ENCODE measurements at places on chromosomes 6 and 20.

- DNase-seq, result no peak
These were observed 50.7 kb downstream of the SLC26A8 start for GRCh38 chr6:35973670-35974222.

- DNase-seq, result no peak
These were observed 1002.0 kb upstream of the ADGRB3 start for GRCh38 chr6:67633058-67633457.

DNA sequence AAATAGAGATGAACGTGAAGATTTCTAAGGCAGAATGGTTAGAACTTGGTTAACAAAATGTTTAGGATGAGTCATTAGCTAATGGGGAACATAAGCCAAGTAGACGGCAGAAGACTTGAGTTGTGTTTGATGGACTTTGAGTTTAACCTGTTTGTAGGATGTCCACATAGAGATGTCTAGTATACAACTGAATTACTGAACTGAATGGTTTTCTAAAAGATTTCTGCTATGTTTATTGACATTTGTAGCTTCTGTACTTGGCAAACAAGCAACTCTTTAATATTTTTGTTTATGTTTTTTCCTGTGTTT is 54.5 kb upstream of the DYNLRB1 start:
- no peak for DNase-seq

- DNase-seq, result no peak
These were observed 1.2 kb downstream of the GRM4 start for GRCh38 chr6:34144581-34145160.

GRCh38 chr20:48478806-48479585 is 348.8 kb downstream of the PREX1 start:
- DNase-seq, result no peak

- no peak for DNase-seq
These were observed 28.0 kb downstream of the OPN5 start for GRCh38 chr6:47809873-47810272.

DNA sequence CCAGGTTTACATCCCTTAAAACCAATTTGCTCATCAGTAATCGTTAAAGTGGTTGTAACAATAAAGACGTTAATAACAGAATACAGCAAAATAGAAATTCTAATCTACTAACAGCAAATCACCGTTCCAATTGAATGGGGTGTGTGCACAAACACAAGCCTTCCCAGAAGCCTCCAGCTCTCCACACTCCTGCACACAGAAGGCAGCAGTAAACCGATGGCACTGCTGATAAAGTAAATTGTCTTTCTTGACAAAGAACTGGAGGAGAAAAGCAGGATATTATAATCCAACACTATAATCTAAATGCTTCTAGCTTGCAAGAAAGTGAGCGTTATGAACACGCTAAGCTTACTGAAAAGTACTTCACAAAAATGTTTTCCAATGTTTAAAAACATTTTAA is 7.0 kb downstream of the ZNF217 start:
- no peak for DNase-seq

DNA sequence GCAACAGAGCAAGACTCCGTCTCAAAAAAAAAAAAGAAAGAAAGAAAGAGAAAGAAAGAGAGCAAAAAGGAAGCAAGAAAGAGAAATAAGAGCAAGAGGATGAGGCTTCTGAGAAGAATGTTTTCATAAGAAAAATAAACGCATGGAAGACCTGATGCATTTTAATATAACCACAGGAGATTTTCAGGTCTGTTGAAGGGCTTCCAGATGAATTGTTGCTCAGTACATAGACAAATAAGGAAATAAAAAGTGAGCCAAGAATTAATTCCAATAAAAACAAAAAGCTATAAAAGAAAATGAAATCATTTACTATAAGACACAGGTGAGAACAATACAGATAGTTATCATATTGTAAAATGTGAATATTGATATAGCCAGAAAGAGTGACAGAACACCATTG is 43.5 kb downstream of the PERP start:
- DNase-seq, result no peak

DNA sequence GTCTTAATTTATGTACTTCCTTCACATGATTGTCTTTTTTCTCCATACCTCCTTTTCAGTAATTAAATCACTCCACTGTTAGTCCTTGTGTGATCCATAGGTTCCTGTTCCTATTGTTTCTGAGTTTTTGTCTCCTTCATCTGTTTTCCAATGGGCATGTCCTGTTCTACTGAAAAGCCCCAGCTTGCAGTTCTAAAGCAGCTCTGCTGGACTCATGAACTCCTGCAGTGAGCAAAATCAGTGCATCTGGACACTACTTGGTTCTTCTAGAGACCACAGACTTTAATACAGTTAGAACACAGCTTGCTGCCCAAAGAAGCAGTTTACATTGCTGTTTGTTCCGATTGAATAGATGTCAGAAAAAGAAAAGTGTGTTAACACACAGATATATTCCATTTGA is 593.3 kb upstream of the HS3ST5 start:
- DNase-seq, result no peak

DNA sequence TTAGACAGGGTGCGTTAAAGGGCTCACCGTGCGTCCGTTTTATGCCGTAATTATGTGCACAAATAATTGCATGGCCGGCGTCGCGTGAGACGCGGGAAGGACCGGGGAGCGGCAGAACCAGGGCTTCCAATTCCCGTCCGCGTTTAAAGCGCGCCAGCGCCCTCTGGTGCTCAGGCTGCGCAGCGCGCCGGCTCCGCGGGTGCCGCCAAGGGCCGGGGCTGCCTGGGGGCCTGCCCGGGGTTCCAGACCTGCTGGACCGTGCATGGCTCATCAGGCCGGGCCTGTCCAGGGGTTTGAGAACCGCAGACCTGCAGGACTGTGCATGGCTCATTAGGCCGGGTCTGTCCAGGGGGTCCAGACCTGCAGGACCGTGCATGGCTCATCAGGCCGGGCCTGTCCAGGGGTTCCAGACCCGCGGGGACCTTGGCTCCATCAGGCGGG is 369.0 kb downstream of the THBS2 start:
- peak; percentile 90 for DNase-seq

DNA sequence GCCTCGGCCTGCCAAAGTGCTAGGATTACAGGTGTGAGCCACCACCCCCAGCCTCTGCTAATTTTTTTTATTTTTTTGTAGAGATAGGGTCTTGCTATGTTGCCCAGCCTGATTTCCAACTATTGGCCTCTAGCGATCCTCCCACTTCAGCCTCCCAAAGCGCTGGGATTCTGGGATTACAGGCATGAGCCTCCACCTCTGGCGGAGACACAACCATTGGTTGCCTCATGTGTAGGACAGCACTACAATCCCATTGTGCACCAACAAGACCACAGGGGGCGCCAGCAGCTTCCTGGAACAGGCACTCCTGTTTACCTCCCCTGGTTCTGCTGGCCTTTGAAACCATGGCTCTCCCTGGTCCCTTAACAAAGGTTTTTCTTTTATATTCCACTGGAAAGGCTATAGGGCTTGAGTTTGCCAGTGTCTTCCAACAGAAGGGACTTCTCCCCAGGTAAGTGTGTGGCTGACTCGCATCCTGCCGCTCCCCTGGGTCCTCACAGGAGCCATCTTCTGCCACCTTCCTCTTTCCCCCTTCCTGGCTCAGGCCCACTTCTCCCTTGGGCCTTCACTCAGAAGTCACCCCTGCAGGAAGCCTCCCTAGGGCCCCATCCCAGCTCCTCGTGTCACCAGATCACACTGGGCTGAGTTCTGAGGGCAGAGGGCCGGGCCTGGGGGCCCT is 39.2 kb upstream of the TLDC2 start:
- DNase-seq, result peak; percentile 72

DNA sequence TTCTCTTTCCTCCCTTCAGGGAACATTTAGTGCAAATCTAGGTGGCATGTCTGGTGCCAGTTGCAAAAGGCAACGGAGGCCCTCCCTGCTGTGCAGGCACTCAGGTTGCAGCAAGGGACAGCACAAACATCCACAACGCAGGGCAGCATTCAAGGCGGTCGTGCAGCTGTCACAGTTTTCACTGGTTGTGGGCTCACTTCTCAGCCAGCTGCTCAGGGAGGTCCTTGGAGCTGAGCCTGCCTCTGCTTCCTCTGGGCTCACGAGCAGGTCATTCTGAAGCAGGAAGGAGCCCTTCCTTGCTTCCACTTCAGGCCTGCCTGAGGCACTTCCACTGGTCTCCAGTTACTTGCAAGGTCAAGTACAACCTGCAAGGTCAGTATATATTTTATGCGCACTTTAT is 3.8 kb upstream of the NPEPL1 start:
- no peak for DNase-seq

GRCh38 chr6:30824698-30825097 is 59.6 kb upstream of the DDR1 start:
- no peak for DNase-seq

- no peak for DNase-seq
These were observed 77.9 kb upstream of the TULP1 start for GRCh38 chr6:35590622-35591066.

GRCh38 chr6:91634791-91635190 is 1047.9 kb upstream of the MAP3K7 start:
- DNase-seq, result no peak

GRCh38 chr6:19167251-19167650 is 669.9 kb upstream of the ID4 start:
- DNase-seq, result no peak

GRCh38 chr6:127471379-127472255 is 12.4 kb upstream of the KIAA0408 start:
- DNase-seq, result no peak

- DNase-seq, result no peak
These were observed 113.9 kb upstream of the SLC35B3 start for GRCh38 chr6:8549074-8549790.

DNA sequence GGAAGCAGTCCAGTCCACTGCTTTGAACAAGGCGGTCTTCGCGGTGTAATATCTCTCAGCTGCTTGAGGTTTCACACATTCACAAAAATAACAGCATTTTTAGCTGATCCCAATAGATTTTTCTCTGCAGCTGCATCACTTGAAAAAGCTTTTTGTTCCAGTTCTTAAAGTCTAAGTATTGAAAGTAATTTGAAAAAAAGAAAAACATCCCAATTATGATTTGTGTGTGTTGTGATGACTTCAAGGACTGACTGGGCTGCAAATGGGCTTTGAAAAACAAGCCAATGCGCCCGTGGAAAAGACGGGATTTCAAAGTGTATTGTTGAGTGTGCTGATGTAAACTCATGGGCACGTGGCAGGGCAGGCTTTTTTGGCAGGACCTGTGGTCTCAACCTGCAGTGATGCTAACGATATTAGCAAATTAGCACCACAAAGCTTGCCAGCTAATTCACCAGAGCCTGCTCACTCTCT is 151.1 kb downstream of the TMEM242 start:
- no peak for DNase-seq

DNA sequence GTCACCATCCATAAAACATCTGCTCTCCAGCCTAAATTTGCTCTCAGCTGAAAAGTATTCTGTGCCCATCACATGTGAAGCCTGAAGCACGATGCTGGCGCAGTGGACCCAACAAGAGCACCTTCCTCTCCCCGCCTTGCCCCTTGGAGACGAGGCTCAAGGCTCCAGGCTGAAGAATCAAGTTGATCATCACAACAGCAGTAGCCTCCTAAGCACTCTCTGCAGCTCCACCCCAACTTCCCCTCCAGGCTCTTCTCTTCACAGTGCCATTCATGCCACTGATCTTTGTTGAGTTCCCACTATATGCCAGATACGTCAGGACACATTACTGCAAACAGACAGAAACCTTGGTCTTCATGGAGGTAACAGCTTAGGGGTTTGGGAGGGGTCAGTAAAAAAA is 41.6 kb upstream of the ZNF217 start:
- DNase-seq, result peak; percentile 19

GRCh38 chr20:36334281-36335205 is 28.4 kb downstream of the DLGAP4 start:
- DNase-seq, result no peak

GRCh38 chr20:33781133-33781532 is 30.0 kb upstream of the CHMP4B start:
- no peak for DNase-seq

GRCh38 chr20:52311209-52311794 is 119.7 kb upstream of the ZFP64 start:
- DNase-seq, result no peak

GRCh38 chr20:38199501-38200390 is 34.7 kb upstream of the TGM2 start:
- DNase-seq, result peak; percentile 34

DNA sequence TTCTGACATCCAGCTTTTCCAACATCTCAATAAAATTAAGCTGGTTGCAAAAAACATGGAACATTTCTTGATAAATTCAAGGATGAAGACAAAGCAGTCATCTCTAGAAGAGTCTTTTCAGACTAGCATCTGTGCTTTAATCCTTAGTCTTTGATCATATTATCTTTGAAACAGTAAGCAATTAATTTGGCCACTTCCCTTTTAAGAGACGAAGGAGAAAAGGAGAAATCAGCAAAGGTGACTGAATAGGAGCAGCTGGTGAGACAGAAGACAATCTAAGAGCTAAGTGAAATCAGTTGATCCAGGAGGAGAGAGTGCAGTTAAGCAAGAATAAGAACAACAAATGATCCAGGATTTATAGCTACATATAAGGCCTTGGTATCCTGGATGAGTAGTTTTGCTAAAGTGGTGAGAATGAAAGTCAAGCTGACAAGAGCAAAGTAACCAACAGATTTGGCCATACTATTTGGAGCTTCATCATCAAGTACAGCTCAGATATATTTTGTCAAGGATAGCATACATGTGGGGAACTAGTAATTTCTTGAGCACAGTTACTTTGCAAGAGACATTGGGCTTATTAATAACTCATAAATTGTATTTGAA is 215.5 kb downstream of the ADGB start:
- DNase-seq, result no peak

- DNase-seq, result no peak
These were observed 158.7 kb upstream of the SLC22A16 start for GRCh38 chr6:110635096-110635495.

DNA sequence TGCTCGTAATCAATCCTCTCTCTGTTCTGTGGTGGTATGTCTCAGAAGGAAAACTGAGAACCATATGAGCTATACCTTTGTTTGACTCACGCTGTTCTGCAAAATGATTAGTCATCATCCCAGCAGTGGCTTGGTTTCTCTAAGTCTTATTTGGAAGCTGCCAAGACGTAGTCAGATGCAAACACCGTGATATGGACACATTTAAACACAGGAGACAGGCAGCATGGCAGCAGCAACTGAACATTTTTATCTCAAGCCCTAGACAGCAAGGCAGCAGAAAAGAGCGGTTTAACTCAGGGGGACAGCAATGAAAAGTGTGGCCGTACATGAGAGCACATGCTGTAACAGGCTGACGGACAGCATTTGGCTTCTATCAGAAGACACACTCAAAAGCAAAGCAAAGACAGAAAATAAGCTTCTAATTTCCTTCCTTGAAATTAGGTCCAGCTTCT is 1295.1 kb downstream of the EPHA7 start:
- DNase-seq, result no peak

GRCh38 chr6:147384737-147385710 is 123.5 kb upstream of the SAMD5 start:
- DNase-seq, result no peak

- no peak for DNase-seq
These were observed 45.1 kb downstream of the ADGRF1 start for GRCh38 chr6:46996860-46997641.

GRCh38 chr20:11849270-11849915 is 68.3 kb upstream of the BTBD3 start:
- no peak for DNase-seq
